Bronchial epithelial cell (primary cell): ENCODE measurements at places on chromosomes 2 and 18.

GRCh38 chr2:135851858-135852257, 14.9 kb upstream of the LCT start:
- DNase-seq: no peak

DNA sequence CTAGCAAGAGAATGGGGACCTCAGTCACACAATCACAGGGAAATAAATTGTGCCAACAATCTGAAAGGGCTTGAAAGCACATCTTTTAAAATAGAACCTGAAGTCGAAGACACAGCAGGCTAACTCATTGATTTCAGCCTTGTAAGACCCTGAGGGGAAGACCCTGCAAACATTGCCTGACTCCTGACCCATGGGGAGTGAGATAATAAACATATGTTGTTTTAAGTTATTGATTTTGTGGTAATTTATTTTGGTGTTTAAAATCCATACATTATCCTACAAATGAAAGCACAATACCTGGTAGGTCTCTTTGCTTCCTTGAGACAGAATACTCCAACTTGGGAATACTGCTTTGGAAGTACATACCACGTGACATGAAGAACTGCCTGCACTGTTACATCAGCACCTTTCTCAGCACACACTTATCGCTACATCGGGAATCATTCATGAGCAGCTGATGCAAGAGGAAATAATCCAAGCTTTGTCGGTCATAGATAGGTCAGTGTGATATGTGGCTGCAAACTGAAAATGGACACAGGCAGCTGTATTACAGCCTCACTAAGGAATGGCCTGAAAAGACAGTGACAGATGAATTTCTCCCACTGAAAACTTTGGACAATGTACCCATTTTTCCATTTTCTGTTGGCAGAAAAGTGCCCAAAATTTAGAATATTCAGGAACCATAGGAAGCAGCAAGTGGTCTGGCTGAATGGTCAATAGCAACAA, 494.5 kb upstream of the MAP2 start:
- DNase-seq: no peak

GRCh38 chr2:150476286-150476685, 11.2 kb downstream of the RND3 start:
- DNase-seq: no peak

GRCh38 chr2:28465148-28465885, 30.5 kb upstream of the PLB1 start:
- no peak for DNase-seq

- DNase-seq: no peak
Measured at GRCh38 chr2:234655706-234656105, 158.8 kb upstream of the ARL4C start.

DNA sequence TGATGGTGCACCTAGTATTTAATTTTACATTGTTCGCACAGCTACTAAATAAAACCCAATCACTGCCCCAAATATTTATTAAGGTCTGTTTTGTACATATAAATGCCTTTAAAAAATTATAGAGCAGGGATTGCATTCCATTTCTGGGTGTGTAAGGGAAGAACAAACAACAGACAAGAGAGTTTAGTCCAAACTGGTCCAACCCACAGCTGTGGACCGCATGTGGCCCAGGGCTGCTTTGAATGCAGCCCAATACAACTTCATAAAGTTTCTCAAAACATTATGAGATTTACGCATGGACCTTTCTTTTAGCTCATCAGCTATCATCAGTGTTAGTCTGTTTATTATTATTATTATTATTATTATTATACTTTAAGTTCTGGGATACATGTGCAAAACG, 114.8 kb upstream of the LRATD1 start:
- DNase-seq: peak; percentile 42

DNA sequence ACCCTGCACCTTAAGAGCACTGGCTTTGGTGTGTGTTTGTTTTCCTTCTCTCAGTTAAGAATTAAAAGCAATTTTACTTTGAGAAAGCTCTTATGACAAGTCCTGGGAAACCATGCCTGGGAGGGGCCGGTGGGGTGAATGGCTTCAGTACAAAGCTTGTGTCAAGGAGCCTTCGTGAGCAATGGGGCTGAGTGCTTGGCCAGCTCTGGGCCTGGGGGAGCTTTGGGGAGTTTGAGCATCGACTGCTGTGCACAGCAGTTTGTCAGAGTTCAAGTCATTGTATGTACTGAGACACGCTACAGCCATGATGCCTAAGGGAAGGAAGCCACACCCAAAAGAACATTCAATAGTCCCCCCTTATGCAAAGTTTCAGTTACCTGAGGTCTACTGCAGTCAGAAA, 75.8 kb downstream of the ARHGEF4 start:
- peak; percentile 53 for DNase-seq

- DNase-seq: no peak
Measured at GRCh38 chr2:183148955-183149354, 24.7 kb downstream of the NUP35 start.

GRCh38 chr18:8301427-8302172, 307.6 kb upstream of the RAB12 start:
- DNase-seq: no peak

GRCh38 chr2:134177351-134177931, 76.4 kb upstream of the MGAT5 start:
- no peak for DNase-seq

DNA sequence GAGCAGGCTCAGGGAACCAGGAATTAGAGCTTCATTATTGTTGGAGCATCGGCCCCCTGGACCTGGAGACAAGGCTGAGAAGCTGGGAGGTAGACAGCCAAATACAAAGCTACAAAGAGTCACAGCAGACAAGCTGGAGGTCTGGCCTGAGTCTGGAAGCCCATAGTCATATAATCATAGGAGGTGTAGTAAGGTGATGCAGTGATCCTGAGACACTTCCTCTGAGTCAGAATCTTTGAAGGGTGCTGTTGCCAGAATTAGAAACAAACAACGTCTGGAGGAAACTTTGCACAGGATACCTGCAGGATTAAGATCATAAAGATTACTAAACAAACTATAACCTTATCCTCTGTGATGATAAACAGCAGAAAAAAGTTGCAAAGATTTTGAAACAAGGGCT, 213.8 kb downstream of the DSC3 start:
- DNase-seq: peak; percentile 53

DNA sequence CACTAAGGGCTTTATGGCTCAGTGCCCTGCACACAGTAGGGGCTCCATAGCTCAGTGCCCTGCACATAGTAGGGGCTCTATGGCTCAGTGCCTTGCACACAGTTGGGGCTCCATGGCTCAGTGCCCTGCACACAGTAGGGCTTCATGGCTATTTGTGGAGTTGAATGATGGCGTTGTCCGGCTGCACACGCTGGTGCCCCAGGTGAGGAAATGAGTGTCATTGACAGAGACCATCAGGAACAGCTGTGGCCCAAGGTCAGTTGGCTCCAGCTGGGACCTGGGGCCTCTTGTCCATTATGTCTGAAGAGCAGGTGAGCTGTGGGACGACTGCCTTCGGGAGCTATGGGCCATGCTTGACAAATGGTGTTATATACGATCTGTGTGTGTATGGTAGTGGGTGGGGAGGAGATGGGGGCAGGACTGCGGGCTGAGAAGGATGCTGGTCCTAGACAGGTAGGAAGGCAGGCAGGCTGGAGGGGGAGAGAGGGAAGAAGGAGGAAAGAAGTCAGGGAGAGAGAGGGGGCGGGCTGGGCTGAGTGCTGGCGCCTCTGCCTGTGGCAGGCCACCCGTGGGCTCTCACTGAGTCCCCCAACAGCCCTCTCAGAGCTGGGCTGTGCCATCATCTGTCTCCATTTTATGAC, 130.6 kb downstream of the CLIP4 start:
- no peak for DNase-seq

GRCh38 chr18:24246143-24246542, 107.3 kb downstream of the CABYR start:
- no peak for DNase-seq

GRCh38 chr2:101827246-101827645, 129.7 kb downstream of the MAP4K4 start:
- DNase-seq: peak; percentile 93

- DNase-seq: no peak
Measured at GRCh38 chr2:148521181-148521580, 123.4 kb upstream of the EPC2 start.

GRCh38 chr2:223800908-223801307, 36.5 kb downstream of the AP1S3 start:
- no peak for DNase-seq

GRCh38 chr2:166727095-166727494, 161.2 kb upstream of the XIRP2 start:
- DNase-seq: no peak
